Head of caudate nucleus (tissue), 42 donors: ENCODE measurements at places on chromosomes 3 and 15.

- DNase-seq: no peak
These were observed 6.1 kb downstream of the TMOD2 start for GRCh38 chr15:51757450-51757849.

GRCh38 chr15:93041159-93041547 is 47.9 kb downstream of the RGMA start:
- DNase-seq: no peak

- DNase-seq: no peak
These were observed 39.4 kb downstream of the VGLL4 start for GRCh38 chr3:11604139-11604892.

- no peak for DNase-seq
These were observed 19.0 kb downstream of the SEMA7A start for GRCh38 chr15:74414603-74415338.

- DNase-seq: no peak
These were observed 64.3 kb upstream of the GOLGA8B start for GRCh38 chr15:34647569-34648293.

DNA sequence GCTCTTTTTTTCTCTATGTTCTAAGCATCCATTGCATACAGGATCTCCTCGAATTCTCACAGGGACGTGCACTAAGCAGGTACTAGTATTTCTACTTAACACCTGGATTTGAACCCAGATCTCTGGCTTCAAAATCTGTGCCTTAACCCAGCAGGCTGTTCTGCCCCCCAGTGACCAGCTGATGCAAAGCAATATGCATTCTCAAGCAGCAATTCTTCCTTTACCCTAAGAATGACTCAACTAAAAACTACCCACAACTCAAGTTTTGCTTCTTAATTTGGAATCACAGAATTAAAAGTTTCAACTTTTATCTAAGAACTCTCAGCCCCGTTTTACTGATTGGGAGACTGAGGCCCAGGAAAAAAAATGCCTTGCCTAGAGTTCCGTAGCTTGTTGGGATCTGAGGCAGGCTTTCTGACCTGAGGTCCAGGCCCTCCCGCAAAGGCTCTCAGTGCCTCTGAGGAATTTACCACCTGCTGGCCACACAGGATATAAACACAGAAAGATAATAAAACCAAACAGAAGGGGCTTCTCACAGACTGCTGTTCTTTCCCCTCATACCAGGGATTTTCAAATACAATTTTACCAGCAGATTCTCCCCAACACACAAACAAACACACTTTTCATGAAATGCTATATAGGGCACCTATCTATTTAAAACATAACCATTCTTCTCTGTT is 115.4 kb upstream of the RAD18 start:
- no peak for DNase-seq

GRCh38 chr3:66154444-66154861 is 66.3 kb upstream of the SLC25A26 start:
- DNase-seq: no peak

DNA sequence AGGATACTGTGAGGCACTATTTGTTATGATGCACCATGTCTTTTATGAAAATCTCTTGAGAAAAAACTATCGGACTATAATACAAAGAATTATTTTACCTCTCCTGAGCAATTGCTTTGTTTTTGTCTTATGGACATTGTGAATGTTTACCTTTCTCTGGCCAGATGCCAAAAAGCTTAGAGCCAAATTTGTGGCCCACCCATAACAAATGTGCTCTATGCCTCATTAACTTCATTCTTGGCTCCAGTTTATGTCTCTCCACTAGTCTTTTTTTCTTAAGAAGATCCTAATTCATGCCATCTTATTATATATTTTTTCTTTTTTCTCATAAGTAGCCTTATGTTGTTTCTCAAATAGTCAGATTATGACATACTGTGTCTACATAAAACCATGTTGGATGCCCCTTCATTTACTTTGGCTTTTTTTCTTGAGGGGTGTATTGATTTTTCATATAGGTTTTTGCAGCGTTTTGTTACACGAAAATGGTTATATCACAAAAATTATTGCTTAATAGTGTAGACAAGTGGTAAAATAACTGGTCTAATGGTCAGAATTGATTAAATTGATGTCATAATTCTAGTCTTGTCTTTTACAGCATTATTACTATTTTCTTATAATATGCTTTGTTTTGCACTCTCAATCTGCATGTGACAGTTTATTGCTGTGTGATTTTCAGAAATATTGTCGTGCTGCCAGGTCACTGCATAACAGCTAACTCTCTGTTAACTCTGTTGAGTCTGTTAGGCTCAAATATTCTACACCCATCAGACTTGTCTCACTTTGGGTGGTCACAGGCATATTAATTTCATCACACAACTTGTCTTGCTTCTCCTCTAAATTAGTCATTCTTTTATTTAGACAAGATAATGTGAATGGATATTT is 18.2 kb downstream of the SENP8 start:
- DNase-seq: no peak

- DNase-seq: no peak
These were observed 55.0 kb downstream of the FEZF2 start for GRCh38 chr3:62318365-62318751.

- no peak for DNase-seq
These were observed 12.3 kb upstream of the PDZRN3 start for GRCh38 chr3:73637042-73637441.

DNA sequence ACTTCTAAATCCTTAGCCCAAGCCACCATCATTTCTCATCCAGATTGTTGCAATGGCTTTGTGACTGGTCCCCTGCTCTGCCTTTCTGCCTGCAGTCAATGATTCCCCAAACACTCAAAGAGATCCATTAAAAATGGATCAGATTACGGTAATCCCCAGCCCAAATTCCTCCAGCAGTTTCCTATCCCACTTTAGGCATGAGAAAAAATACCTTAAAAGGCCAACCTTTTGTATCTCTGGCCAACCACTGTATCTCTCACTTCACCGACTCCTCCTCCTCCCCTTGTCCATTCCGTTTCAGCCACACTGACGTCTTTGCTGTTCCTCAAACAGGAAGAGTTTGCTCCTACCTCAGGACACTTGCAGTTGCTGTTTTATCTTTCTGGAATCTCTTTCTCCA is 20.9 kb upstream of the IL1RAP start:
- no peak for DNase-seq
